Muscle of arm (tissue), 14 donors: ENCODE measurements at places on chromosomes 5 and 9. TPM values are rescaled to one million over a fixed set of nuclear protein-coding genes. Genes with fewer than 3 reads are reported as not detected.
A peak's percentile ranks its signal among the peaks of the same experiment; 100 is the strongest.

Gene HAPLN1
- 0.08 TPM for polyA plus RNA-seq

DNA sequence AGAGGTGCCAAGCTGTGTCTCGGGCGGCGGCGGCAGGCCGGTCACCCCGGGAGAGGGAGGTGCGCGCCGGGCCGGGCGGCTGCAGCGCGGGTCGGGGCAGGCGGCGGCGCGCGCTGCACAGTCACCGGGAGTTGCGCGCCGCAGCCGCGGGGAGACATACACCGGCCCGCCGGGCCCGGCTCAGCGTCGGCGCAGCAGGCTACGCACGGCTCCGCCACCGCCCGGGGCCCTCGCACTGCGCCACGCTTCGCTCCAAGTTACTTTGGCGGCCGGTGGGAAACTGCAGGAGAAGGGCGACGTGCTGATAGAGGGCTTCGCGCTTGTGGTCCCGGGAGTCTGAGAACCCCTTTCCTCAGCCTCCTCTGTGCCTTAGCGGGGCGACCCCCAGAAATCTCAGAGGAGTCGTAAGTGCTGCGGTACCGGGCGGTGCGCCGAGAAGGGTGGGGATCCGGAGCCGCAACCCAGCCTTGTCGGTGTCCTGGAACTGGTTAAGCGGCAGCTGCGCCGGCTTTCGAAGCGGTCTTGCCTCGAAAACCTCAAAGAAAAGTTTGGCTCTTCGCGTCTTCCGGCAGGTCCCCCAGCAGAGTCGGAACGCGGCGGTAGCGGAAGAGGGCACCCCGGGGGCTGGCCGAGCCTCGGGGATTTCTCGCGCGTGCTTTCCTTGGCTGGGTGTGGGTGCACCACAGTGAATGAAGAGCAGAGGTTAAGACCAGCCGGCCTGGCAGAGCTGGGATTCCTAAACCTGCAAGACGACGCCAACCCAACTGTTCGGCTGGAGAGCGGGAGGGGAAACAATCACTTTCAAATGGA, at the start of gene EFNA5:
EFNA5 (minus strand) TSS at position 6 of the 810 bp plus-strand sequence.
- DNase-seq, result peak; percentile 49

DNA sequence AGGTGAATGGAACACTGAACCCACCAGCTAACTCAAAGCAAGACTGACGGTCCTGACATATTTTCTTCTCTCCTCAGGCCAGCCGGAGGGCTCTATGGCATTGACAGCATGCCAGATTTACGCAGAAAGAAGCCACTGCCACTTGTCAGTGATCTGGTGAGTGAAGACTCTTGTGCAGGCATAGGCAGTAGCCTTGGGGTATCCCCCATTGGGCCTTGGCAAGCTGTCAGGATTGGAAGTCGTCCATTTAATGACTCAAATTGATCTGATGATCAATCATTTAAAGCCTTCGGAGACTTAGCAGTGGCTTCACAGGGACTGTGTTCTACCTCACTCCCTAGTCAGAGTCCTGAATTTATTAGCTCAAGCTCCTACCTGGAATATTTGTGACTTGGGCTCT, 119.7 kb upstream of the RUSC2 start:
- DNase-seq, result no peak

Gene PSAT1
- 40.1 TPM for polyA plus RNA-seq

GRCh38 chr9:136829981-136830885, 12.0 kb upstream of the AJM1 start:
- DNase-seq, result no peak

GRCh38 chr5:56984445-56984844, 32.5 kb upstream of the MIER3 start:
- no peak for DNase-seq

DNA sequence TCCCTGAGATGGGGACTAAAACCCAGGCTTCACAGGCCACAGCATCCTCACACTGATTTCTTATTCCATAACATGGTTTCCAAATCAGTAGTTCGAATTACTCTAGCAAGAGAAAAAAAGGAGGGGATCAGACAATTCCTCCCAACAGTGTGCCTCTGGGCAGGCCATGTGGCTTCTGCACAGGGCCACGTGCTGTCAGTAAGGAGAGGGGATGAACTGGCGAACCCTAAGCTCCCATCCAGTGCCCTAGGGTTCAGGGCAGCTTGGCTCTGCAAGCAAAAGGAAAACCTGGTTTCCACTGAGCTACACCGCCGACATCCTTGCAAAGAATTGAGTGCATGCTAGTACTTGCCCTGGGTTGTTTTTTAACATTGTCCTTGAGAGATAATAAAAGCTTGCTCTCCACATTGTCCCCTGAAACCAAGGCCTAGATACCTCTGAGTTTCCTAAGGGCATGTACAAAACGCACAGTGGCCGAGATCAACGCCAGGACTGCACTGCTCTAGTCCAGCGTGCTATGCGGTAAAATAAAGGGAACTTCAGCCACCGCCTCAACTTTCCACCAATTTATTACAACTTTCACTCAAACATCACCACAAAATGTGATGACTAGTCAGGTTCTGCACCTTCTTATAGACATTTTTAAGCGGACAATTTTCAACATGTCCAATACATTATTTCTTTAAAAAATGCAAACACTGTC, 4.5 kb downstream of the CAMSAP1 start:
- no peak for DNase-seq

DNA sequence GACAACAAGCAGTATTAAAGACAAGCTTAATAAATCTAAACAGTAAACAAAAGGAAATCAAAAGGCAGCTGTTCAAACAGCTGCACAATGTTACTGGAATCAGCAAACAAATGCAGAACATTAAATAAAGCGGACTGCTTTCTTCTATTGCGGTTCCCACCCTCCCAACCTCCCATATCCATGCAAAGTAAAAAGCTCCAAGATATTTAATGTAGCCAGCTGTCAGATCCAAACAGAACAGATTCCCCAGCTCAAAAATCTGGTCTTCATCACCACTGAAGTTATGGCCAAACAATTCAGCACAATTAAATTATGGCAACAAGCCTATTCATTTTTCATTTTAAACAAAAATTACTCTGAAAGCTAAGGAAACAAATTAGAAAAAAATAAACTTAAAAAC, 75.9 kb downstream of the SLC38A9 start:
- peak; percentile 73 for DNase-seq

Gene NEK6
- 39.9 TPM for polyA plus RNA-seq

Gene SH3RF2
- not detected for polyA plus RNA-seq

- no peak for DNase-seq
Measured at GRCh38 chr5:58761407-58761806, 178.5 kb downstream of the RAB3C start.

DNA sequence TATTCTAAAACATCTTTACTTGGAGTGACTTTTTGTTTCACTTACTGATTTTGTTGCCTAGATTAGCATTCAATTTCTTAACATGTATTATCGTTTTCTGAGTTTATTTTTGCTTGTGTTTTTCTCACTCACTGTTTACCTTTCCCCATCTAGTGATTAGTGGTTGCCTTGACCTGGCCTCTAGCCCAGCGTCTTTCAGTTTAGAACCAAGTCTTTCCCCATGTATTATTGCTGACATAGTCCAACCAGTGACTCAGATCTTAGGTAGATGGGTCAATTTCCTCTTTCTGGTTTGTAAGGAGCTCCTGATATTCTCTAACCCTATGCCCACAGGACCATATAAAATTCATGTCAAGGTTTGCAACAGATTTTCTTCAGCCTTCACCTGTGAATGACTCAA, 135.5 kb downstream of the PRR16 start:
- no peak for DNase-seq

- no peak for DNase-seq
Measured at GRCh38 chr5:106640511-106640910, 1030.2 kb downstream of the EFNA5 start.
